Stimulated activated CD8-positive, alpha-beta memory T cell treated with anti-CD3 and anti-CD28 coated beads, Interleukin-2, amount 100 ng/mL, for 1 hour (primary cell): ENCODE measurements at places on chromosomes 2 and 18.

- DNase-seq: no peak
These were observed 148.0 kb upstream of the ALPP start for GRCh38 chr2:232230560-232230959.

- no peak for DNase-seq
These were observed 124.5 kb downstream of the DCDC2C start for GRCh38 chr2:3827673-3828575.

DNA sequence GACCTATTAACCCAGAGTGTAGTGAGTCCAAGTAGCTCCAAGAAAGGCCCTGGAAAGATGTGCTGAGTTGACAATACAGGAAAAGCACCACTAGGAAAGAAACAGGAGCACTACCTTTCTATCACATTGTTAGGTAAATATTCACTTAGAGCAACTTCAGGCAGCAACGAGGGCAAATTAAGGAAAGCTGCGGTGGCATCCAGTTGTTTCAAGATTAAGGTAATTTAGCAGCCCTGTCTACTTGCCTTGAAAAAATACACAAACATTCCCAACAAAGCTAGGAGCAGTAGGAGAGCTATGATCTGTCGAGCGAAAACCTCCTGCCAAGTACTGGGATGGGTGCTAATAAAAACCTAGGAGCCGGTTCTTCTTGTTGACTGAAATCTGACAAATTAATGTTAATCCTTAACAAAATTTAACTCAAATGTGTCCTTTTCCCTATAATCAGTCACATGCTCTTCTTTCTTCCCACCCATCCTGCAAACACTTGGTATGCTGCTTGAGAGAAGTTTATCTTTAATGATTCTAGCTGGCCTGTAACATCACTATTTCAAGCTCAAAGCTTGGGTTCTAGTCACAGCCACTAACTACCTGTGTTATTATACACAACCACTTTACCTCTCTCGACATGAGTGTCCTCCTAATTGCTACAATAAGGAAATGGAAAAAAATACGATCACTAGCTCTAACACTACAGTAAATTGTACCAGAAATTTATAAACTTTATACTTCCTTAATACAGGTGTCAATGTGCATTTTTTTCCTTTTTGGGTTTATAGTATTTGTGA, 2.0 kb downstream of the ACAA2 start:
- DNase-seq: no peak

GRCh38 chr18:58026857-58027256, 17.2 kb upstream of the NEDD4L start:
- DNase-seq: no peak

- DNase-seq: no peak
These were observed 17.1 kb downstream of the KRCC1 start for GRCh38 chr2:88038263-88039105.

GRCh38 chr2:195443926-195444325, 213.1 kb upstream of the SLC39A10 start:
- no peak for DNase-seq

GRCh38 chr2:233101816-233102215, 41.7 kb downstream of the INPP5D start:
- no peak for DNase-seq

GRCh38 chr18:9855681-9856080, 30.1 kb upstream of the TXNDC2 start:
- no peak for DNase-seq

GRCh38 chr2:168802859-168803725, 655 bp downstream of the NOSTRIN start:
- no peak for DNase-seq

GRCh38 chr18:2846636-2847316, at the start of gene EMILIN2:
EMILIN2 (plus strand) TSS chr18:2847006; CDS start chr18:2847189, 183 bp downstream.
- no peak for DNase-seq

DNA sequence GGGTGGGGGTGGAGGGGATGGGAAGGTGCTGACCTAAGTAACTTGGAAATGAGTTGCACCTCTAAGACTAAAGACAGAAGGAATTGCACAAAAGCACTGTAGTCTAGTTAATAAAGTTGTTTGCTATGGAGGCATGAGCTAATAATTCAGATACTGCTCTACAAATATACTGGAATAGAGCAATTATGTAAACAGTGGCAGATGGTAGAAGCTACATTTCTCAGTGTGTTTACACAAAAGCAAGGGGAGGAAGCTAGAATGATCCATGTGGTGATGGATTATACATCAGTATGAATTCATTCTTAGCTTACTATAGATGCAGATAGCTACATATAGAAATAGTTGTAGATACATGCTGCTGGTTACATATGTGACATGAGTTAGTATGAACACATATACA, 27.6 kb upstream of the UBE2F start:
- no peak for DNase-seq

GRCh38 chr2:64328415-64328722, 125.6 kb upstream of the LGALSL start:
- no peak for DNase-seq

DNA sequence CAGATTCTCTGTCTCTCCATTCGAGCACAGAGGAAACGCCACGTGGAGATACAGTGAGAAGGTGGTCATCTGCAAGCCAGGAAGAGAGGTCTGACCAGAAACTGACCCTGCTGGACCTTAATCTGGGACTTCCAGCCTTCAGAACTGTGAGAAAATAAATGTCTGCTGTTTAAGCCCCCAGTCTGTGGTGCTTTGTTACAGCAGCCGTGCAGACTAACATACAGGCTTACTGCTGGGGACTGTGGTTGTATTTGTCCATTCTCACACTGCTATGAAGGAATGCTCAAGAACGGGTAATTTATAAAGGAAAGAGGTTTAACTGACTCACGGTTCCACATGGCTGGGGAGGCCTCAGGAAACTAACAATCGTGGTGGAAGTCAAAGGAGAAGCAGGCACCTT, 432.7 kb downstream of the IRS1 start:
- DNase-seq: no peak

- no peak for DNase-seq
These were observed 182.3 kb downstream of the INO80D start for GRCh38 chr2:205903549-205904129.

DNA sequence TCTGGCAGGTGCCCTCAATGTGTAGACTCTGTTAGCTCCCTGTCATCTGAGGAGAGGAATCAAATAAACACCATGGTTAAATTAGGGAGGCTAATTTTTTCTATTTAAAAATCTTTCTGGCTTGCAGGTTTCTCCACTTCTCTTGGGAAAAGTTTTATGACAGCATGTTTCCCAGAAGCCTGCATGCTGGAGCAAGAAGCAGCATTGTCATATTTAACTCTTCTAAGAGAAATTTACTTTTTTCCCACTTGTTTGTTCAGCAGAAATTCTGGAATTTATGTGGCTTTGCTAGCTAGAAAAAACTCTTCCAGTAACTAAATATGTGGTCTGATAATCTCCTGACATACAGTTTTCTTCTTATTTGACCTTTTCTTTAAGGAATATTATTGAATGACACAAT, 230.5 kb downstream of the PARD3B start:
- no peak for DNase-seq

GRCh38 chr2:44955593-44956392, 14.3 kb downstream of the SIX3 start:
- peak; percentile 48 for DNase-seq

DNA sequence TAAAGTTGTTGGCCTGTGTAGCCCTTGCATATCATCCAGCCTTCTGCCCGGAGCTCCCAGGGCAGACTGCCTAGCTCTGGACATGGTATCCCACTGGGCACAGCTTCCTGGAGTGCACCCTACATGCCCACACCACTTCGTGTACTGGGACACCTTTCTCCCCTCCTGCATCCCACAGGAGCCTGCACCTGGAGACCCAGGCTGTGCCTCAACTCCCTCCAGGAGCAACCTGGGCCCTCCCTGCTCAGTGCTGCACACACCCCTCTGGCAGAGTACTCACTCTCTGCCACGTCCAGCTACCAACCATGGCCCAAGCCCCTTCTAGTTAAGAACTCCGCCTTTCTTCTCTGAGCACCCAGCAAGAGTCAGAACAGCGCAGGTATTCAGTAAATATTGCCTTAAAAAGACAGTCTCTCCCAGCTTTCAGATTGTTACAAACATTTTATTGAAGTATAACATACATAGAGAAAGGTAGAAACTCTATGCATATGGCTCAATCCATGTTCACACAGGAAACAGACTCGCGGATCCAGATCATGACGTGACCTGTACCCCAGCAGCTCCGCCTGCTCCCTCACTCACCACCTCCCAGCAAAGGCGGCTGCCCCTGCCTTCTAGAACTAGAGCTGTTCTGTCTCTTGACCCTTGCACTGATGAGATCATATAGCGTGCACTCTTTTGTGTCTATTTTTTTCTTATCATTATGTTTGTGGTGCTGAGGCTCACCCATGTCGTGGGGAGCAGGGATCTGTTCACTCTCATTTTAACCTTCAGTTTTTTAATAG, 98.4 kb upstream of the MYCN start:
- DNase-seq: no peak

DNA sequence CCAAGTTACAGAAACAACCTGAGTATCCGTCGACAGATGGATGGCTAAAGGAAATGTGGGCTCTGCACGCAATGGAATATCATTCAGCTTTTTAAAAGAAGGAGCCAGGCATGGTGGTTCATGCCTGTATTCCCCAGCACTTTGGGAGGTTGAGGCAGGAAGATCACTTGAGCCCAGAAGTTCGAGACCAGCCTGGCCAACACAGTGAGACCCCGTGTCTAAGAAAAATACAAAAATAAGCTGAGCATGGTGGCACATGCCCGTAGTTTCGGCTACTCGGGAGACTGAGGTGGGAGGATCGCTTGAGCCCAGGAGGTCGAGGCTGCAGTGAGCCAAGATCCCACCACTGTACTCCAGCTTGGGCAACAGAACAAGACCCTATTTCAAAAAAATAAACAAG, 34.3 kb downstream of the TCF7L1 start:
- DNase-seq: no peak

DNA sequence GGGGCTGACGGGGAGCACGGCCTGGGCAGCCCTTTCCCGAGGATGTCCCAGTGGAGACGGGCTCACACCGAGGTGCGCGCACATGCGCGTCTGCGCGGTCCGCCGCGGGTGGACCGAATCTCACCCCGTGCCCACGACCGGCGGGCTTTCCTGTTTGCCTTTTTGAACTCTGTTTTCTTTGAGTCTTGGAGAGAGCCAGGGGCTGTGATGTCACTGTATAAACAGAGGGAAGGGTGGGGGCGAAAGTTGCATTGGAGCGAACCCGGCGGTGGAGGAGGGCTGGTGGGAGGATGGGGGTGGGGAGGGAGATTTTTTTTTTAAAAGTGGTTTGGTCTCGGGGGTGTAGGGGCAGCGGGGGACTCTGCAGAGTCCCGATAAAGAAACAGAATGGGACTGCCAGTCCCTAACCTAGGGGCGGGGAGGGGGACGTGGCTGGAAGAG, 141.2 kb upstream of the CTAGE1 start:
- DNase-seq: no peak

- DNase-seq: no peak
These were observed 109.4 kb upstream of the SLC38A11 start for GRCh38 chr2:165064743-165065142.

- DNase-seq: no peak
These were observed 392.4 kb downstream of the TNS1 start for GRCh38 chr2:217610401-217610814.

DNA sequence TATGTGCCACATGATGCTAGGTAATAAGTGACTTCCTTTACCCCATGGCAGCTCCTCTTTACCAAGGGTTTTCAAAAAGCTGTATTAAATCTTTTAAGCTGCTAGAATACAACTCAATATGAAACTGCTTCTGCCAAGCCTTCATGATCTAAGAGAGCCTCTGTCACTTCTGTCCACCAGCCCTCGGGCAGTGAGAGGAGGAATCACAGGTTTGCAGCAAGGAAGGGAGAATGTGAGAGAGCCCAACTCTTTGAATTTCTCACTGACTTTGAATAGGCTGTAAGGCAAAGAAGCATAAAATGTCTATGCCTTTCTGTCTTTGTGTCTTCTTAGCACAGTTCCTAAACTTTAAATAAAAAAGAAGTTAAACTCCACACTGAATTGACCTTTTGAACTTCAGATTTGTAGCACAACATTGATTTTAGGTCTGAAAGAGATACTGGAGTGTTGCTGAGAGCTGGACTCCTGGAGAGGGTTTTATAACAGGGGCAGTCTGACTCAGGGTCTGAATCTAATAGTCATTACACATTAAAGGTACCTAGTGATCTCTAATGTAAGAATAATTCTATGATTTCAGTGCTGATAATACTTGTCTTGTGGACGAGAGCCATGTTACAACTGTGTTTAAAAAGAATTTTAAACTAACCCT, 48.1 kb upstream of the SATB2 start:
- no peak for DNase-seq

GRCh38 chr18:74213429-74213828, 65.1 kb downstream of the TIMM21 start:
- DNase-seq: no peak

GRCh38 chr18:75214332-75214690, 3.7 kb downstream of the TSHZ1 start:
- DNase-seq: no peak

GRCh38 chr2:17584689-17585088, 44.2 kb downstream of the VSNL1 start:
- no peak for DNase-seq

DNA sequence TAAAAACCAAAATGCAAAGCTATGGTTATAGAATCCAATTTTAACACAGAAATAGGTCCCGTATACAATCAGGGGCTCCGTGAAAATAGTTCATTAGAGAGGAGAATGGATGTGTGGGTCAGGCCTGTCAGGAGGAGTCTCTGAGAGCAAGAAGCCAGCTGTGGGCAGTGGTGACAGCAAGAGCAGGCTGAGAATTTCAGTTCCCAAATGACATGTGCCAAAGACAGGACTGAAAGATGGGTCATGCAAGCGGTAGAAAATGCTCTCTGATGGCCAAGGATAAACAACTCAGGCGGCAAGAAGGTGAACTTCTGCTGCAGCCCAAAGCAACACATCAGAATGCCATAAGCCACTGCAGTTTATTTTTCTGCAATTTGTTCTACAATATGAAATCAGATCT, 100.4 kb downstream of the CCDC141 start:
- no peak for DNase-seq

- no peak for DNase-seq
These were observed 112.9 kb upstream of the ATP8B1 start for GRCh38 chr18:57915865-57916582.

GRCh38 chr2:42770288-42771131, 6.6 kb upstream of the OXER1 start:
- DNase-seq: no peak

DNA sequence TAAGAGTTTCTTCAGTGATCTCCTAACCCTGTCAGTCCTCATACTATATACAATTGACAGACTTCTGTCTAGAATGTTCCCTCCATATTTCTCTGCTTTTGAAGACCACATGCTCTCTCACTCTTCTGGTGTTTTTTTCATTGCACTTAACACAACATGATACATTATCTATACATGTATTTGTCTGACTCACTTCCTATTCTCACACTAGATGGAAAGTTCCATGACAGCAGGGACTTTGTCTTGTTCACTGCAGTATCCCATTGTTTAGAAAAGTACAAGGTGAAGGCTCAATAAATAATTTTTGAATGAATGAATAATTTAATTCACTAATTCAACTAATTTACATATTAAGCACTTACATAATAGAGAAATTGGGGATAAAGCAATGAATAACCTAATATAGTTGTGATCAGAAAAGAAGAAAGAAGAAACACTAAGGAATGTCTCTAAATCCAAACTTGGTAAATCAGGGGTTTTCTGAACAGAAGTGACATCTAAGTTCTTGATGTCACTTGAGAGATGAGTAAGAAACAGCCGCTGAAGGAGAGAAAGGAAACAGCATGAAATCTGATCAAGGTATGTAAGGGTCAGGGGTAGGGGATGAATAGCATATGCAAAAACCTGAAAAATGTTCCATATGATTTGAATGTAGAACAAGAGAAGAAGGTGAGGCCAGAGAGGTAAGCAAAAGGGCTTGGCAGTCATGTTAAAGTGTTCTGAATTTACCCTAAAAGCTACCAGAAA, 42.4 kb downstream of the MBD2 start:
- no peak for DNase-seq
